ENCODE measurements at places on chromosomes 16 and 17.

- no peak for DNase-seq
Measured at GRCh38 chr16:23869052-23869451, 33.3 kb downstream of the PRKCB start.

GRCh38 chr16:19167710-19168370, at the start of gene SYT17:
SYT17 (plus strand) TSS chr16:19168240; CDS start chr16:19168647, 407 bp downstream.
- peak; percentile 77 for DNase-seq

GRCh38 chr17:36089888-36090836, at the start of gene CCL3:
CCL3 (minus strand) TSS chr17:36090143; CDS start chr17:36090058, 85 bp downstream.
- no peak for DNase-seq

- no peak for DNase-seq
Measured at GRCh38 chr16:85445064-85445778, 167.9 kb upstream of the GSE1 start.

DNA sequence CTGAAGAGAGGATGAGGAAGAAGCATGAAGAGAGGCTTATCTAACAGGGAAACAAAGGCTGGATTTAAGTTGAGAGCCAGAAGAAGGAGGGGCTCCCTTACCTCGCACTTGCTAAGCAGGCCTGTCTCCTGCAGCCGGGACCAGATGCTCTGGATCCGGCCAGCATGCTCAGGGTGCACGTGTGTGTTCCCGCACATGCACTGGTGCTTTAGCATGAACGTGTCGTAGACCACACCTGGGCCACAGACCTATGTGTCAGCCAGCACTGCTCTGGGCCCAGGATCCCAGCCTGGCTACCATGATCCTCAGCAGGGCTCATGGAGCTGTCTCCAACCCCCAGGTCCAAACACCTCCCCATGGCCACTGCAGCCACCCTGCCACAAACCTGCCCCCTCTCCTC, 14.4 kb downstream of the G6PC3 start:
- no peak for DNase-seq

- DNase-seq = no peak
Measured at GRCh38 chr17:14746822-14747602, 446.1 kb downstream of the HS3ST3B1 start.

DNA sequence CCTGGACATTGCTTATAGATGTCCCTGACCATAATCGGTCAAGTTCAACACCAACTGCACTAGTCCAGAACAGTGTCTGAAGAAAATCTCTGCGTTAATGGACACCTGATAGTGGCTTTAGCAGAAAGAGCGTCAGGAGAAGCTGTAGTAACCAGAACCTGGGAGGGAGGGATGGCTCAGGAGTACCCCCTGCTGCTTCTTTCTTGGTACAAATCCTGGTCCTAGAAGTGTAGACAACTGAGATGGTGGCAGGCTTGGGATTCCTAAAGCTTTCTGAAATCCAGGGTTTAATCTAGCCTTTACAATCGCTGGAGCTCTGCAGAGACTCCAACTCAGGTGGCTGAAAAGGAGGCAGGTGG, 5.4 kb downstream of the MAP3K14 start:
- DNase-seq = no peak

DNA sequence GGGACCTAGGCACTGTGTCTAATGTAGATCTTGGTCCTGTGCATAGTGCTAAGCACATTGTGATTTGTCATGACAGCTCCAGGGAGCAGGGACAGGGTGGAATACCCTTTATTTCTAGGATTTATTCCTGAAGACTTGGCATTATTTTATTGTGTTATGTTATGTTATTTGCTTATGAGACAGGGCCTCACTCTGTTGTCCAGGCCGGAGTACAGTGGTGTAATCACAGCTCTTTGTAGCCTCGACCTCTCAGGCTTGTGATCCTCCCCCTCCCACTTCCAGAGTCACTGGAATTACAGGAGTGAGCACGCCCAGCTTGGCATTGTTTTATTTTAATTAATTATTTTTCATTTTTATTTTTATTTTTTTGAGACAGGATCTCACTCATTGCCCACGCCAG, 40.5 kb upstream of the USP7 start:
- DNase-seq = no peak

GRCh38 chr16:21161211-21161610, 2.7 kb downstream of the LDAF1 start:
- DNase-seq = no peak

DNA sequence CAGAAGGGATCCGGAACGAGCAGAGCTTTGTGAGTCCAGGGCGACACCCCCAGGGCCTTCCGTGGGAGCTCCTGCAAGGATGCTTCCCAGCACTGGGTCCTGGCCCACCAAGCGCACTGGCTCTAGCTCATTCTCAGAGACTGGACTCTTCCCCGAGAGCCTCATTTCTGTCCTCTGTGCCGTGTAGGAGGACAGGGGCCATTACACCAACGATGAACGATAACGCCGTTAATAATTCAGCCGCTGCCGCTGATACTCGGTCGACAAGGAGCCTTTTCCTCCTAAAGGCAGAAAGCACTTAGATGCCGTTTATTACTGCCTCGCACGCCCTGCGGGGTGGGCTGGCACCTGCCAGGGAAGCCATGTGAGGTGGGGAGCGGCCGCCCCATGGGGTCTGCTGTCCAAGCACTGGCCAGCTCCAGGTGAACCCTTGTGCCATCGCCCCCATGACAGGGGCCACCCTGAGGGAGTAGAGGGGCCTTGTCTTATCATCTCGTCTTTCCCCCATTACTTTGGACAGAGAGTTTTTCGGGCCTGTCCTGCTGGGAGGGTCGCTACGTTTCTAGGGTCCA, 33.5 kb downstream of the TBC1D16 start:
- DNase-seq = no peak

GRCh38 chr16:84761448-84762368, 58.1 kb upstream of the CRISPLD2 start:
- DNase-seq = no peak

DNA sequence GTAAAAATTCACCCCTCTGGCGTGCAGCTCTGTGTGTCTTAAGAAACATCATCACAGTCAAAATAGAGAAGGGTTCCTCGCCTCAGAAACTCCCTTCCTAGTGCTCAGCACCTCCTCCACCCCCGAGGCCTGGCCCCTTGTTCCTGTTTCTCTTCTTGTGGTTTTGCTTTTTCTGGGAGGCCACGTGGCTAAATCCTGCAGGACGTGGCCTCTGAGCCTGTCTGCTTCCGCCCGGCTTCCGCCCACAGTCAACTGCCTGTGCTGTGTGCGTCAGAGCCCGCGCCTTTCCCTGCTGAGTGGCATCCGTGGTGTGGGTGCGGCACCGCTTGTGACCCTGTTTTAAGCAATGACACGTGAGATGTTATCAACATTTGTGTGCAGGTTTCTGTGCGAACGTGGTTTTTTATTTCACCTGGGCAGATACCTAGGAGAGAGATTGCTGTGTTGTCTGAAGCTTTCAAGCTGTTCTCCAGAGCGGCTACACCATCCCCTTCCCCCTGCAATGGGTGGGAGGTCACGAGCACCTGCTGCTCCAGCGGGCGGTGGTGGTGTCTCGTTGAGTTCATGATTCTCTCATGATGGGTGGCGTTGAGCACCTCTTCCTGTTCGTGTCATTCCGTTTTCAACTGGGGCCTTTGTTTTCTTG, 21.7 kb downstream of the ACSF3 start:
- no peak for DNase-seq

DNA sequence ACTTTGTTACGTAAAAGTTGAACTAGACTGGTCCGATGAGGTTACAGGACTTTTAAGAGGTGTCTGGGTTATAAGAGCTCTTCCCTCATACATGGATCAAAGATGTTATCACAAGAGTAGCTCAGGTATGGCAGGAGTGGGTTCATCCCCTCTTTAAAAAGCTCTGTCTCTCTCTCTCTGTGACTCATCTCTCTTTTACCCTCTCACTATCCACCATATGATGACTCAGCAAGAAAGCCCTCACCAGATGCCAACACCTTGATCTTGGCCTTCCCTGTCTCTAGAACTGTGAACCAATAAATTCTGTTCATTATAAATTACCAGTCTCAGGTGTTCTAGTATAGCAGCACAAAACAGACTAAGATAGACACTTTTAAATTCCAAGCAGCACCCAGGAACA, 1.9 kb upstream of the CLEC19A start:
- no peak for DNase-seq

DNA sequence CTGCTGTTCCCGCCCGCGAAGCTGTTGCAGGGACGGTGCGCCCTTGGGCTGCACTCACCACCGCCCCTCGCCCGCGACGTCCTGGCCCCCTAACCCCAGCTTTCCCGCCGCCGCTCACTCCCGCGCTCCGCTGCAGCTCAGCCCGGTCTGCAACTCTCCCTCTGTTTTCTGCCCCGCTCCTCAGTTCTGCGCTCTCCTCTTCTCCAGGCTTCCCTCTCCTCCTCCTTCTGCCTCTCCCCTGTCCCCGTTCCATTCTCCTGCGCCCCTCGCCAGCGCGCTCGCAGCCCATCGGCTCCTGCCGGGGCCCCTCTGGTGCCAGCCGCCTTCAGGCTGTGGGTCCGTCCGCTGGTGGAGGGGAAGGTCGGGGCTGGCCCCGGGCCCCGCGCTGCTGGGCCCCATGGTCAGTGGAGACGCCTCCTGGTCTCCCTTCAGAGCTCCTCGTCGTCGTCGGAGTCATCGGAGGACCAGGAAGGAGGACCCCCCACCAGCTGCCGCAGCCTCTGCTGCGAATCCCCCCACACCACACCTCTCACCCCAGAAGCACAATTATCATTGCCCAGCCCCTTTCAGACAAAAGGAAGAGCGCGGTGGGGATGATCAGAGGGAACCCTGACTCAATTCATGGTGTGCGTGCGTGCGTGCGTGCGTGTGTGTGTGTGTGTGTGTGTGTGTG, 223.2 kb upstream of the FOXF1 start:
- no peak for DNase-seq

GRCh38 chr17:45948881-45949624, 50.0 kb upstream of the STH start:
- peak; percentile 86 for DNase-seq

- no peak for DNase-seq
Measured at GRCh38 chr16:72172105-72173034, at the start of gene PMFBP1. PMFBP1 (minus strand) TSS chr16:72172155; CDS start chr16:72171208, 947 bp downstream.

DNA sequence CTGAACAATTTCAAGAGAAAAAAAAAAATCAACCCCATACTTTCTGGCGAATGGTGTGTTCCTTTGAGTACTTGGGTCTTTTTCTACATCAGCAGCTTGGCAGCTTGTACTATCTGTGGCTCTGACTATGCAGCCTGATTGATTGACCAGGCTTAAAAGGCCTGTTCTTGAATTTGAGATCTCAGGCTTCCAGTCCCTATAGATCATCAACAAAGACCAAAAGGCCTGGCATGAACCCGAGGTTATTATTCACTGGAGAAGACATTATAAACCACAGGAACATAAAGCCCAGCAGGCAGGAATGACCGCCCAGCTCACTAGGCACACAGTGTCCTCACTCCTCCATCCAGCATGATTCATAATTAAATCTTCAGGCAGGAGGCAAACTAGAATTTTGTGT, 32.1 kb upstream of the CDH3 start:
- DNase-seq = no peak

GRCh38 chr16:78645657-78646056, 546.2 kb downstream of the WWOX start:
- no peak for DNase-seq

DNA sequence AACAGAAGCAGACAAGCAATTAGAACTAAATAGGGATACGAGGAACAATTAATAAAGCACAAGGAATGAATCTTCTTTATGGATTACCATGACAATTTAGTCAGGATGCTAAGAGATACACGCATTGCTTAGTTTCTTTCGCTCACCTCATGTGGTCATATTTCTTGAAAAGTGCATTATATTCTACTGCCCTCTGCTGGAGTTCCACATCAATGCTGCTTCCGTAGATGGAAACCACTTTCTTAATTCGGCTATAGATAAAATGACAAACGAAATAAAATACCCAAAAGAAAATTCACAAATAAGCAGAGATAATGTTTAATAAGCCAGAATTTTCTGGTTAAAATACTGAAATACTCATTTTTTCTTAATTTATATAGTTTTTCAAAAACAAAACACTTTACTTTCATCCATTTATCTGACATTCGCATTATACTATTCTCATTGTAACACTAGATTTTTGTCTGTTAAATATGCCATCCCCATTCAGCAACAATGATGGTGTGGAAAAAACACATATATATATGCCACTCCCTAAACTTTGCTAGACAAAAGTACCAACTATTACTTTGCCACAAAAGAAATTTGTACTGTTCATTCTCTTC, 22.0 kb upstream of the PHLPP2 start:
- DNase-seq = peak; percentile 84

DNA sequence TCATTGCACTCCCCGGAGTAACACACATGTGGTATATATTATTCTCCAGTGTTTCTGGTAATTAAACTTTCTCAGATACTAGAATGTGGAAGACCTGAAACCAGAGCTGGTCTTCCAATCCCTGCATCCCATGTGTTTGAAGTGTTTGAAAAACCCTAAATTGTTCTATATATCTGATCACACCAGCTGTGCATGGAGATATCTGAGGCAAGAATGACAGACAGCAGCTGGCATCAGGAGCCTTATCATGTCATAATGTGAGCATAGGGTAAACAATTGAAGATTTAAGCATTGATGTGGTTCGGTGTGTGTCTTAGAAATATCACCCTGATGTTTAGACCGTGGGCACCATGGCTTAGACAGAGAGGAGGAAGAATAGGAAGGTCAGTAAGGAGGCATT, 251.0 kb downstream of the CDH11 start:
- DNase-seq = no peak

DNA sequence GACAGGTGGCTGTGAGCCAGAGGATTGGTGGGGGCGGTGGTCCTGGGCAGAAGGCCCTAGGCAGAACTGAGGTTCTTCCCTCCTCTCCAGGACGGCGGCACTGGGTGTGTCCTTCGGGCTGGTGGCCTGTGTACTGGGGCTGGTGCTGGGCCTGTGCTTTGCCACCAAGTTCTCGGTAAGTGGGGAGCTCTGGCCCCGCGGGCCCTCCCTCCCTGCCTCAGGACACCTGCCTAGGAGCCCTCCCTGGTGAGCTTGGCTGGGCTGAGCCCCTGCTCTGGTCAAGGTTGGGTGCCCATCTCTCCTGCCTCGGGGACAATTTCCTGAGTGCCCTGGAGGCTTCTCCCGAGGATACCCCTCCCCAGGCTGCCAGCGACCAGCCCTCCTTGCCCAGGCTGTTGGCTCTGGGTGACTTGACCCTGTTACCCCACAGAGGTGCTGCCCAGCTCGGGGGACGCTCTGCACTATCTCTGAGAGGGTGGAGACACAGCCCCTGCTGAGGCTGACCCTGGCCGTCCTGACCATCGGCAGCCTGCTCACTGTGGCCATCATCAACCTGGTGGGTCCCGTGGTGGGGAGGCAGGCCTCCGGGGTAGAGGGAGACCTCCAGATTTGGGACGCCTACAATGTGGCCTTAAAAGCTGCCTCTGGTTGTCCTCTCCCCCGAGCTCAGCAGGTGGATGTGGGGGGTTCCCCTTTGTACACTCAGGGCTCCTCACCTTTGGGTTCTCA, 42.0 kb downstream of the ADCY7 start:
- DNase-seq = no peak
